ENCODE measurements at places on chromosomes 1 and 21. TPM values are rescaled to one million over a fixed set of nuclear protein-coding genes. Genes with fewer than 3 reads are reported as not detected.

The TTC24 gene
- not detected for total RNA-seq

The SMPDL3B gene
- 1.8 TPM for total RNA-seq

GRCh38 chr1:181483285-181484195 is at the start of gene CACNA1E:
Gene CACNA1E (plus strand): TSS chr1:181483517. CDS start chr1:181483745, 228 bp downstream.
- DNase-seq, result no peak

DNA sequence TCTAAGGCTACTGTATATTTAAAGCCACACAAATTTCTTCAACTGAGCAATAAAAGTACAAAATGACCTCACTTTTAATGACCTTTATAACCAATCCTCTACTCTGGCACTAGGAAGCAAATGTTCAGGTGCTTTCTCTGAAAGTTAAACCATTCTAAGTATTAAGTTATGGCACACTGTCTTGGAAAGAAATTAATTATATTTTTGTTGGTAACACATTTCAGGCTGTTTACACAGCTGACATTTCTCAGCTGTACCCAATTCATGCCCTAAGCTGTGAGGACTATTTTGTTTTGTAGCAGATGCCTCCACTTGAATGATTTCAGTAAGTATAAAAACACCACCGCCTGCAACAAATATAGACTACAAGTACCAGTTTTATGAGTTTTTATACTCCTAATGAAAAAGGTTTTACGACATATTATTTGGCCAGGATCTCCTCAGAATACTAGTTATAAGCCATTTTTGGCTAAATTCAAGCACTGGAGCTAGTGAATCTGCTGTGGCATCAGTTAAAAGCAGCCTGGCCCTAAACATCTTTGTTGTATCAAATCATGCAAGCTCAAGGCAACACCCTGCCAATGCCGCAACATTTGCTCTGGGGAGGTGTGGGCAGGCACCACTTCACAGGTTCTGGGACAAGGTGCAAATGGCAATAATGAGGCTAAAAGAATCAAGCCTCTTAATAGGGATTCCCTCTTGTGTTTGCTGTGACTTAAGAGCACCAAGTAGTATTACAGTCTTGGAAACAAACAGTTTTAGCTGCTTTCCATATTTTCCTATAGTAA is 228.4 kb upstream of the DMRTA2 start:
- no peak for DNase-seq

The GSTM1 gene
- total RNA-seq, result 9.3 TPM

The KIF17 gene
- total RNA-seq, result 16.3 TPM

DNA sequence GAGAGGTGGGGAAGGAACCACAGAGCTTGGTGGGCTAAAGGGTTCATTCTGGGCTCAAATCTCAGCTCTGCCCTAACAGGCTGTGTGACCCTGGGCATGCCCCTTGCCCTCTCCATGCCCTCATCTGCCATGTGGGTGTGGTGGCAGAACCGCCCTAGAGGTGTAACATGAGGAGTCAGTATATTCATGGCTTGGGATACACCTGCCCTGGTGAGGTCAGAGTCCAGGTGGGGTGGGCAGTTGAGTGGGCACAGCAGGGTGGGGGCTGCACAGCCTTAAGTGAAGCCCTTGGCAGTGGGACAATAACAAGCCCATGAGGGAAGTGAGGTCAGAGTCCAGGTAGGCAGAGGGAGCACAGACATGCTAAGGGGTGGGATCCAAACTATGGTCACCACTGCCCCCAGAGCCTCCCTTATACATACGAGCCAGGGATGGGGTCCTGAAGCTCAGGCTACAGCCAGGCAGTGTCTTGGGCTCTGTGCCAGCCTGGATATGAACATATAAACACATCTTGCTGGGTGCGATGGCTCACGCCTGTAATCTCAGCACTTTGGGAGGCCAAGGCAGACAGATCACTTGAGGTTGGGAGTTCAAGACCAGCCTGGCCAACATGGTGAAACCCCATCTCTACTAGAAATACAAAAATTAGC is 59.0 kb upstream of the EFHD2 start:
- DNase-seq, result no peak

GRCh38 chr1:207803678-207804077 is 51.8 kb downstream of the CD46 start:
- DNase-seq, result no peak

The TFAP2E gene
- not detected for total RNA-seq

DNA sequence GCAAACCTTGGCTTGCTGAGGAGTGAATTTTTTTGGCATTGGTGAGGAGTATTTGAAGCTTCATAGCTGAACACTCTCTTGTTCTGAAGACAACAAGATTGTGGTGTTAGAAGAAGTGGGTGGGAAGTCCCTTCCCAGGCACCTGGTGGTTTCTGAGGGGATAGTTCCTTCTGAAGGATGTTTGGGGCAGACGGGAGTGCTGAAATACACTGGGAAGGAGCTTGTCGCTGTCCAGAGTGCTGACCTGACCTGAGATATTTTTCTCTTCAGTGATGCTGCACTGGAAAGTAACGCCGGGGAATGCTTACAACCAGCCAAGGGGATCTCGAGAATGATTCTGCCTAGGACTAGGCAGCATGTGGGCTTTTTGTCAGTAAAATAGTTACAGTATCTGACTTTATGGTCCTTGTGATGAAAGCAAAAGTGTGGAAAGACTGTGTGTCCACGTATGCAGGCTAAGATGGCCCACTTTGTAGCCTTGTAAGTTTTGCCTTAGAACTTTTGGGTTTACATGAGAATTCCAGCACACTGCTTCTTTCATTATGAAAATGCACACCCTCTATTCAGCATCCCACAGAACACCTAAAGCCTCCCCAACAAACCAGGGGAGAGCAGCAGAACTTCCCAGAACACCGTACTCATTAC is 33.1 kb upstream of the NFASC start:
- no peak for DNase-seq

GRCh38 chr1:57137980-57138379 is 172.2 kb upstream of the C8B start:
- no peak for DNase-seq

GRCh38 chr1:107413546-107413945 is 272.7 kb downstream of the NTNG1 start:
- no peak for DNase-seq

DNA sequence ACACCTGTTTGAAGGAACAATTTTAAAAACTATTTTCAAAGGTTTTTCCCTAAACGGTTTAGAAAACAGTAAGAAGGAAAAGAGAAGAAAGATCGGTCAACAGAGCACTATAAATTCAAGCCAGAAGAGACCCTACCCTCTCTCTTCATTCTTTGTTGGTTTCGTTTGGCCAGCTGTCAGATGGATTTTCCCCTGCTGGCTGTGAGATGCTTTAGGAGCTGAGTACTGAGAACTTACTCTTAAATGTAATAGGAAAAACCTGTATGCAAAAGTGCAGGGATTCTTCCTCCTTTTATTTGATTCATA is 1.3 kb upstream of the TXNIP start:
- no peak for DNase-seq

DNA sequence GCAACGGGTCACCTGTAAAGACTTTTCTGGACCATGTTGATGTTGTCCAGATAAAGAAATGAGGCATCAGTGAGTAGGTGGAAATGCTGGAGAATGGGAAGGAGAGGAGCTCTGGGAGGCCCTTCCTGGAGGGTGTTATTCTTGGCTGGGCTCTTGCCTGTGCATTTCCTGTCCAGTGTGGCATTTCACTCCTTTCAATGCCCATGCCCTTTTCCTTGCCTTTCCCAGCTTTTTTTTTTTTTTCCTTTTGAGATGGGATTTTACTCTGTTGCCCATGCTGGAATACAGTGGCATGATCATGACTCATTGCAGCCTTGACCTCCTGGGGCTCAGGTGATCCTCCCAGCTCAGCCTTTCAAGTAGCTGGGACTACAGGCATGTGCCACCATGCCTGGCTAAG is 11.8 kb downstream of the NOS1AP start:
- DNase-seq, result no peak

DNA sequence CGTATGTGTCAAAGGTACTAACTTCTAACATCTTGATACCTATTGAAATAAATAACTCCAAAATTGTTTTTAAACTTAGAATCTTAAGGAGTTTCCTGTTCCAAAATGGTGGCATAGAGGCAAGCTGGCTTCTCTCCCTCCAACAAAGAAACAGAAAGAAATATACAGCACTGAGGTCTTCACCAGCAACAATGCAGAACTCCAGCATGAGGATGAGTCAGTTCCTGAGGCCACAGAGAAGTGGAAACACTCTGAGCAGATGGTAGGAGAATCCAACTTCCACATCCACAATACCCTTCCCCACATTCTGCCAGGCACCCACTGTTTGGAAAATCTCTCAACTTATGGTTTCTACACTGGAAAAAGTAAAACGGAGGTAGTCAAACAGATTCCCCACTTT is 12.2 kb upstream of the PPIH start:
- peak; percentile 18 for DNase-seq

DNA sequence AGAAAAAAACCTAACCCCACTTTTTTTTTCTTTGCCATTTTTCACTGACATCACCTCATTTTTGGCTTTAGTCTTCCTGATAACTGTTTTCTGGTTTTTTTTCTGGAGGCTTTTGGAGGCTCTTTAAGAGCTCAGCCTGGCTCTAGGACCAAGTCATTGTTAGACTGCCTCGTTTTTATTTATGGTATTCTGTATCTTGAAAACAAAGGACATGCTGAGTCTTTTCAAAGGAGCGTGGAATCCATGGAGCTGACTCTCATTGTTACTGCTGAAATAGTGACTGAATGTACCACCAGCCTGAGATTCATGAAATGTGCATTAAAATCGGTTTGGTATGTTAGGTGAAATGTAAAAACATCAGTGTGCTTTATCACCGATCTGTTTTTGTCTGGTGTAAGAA is 28.0 kb downstream of the RASAL2 start:
- no peak for DNase-seq

The USH2A gene
- not detected for total RNA-seq
